ENCODE measurements at places on chromosomes 2 and 18.

DNA sequence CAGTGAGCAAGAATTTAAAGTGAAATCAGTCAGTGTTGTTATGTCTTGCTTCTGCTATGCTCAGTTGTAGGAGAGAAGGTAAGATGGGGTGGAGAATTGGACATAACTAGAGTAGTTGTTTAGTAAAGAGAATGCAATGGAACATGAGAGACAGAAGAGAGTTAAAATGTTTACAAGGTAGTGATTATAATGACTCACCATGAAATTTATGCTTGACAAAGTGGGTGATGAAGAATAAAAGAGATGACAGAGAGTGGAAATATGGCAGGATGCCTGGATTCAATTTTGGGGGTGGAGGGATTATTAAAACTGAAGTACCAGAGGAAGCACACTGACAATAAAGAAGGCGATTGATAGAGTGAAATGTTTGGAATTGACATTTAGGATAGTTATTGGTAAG, 10.6 kb downstream of the SCG2 start:
- DNase-seq = no peak

- DNase-seq = no peak
Measured at GRCh38 chr18:39341129-39341528, 1775.5 kb upstream of the CELF4 start.

- no peak for DNase-seq
Measured at GRCh38 chr18:74226156-74226555, 65.6 kb downstream of the CYB5A start.

DNA sequence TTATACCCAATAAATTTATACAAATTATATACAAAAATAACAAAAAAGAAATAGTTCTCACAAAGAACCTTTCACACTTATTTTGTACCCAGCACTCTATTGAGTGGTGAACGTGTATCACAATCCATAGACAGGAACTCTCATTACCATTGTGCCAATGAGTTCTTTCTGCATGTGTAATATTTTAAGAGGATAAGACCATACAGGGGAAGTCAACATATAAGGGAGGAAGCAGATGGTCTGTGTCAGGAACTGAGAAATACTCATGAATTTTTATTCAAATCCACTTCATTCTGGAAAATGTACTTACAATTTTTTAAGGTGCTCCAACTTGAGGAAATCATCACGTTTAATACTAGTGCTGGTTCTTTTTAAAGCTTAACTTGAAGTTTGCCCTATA, 27.1 kb upstream of the ELOA2 start:
- DNase-seq = no peak

DNA sequence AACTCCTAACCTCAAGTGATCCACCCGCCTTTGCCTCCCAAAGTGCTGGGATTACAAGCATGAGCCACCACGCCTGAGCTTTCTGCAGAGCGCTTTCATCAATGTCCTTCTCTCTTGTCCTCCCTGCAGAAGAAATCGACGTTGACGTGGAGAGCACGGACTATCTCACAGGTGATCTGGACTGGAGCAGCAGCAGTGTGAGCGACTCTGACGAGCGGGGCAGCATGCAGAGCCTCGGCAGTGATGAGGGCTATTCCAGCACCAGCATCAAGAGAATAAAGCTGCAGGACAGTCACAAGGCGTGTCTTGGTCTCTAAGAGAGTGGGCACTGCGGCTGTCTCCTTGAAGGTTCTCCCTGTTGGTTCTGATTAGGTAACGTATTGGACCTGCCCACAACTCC, 23.1 kb downstream of the MXD1 start:
- DNase-seq = no peak

GRCh38 chr2:32732912-32733472, 105.1 kb downstream of the TTC27 start:
- DNase-seq = no peak

- DNase-seq = no peak
Measured at GRCh38 chr2:177893880-177894279, 178.7 kb downstream of the PDE11A start.

DNA sequence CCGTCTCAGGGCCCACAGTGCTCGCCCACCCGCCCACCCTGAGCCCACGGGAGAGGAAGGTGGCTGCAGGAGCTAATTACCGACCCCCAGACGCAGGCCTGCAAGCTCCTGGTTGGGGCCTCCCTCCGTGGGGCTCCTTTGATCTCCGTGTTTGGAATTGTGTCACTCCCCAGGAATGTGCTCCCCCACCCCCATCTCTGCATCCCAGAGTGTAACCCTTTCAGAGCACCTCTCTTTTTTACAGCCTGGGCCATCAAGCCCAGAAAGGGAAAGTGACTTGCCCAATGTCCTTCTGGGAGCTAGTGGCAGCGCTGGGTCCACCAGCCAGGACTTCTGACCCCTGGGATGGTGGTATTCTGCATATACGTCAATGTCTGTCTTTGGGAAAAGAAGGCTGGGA, 335.1 kb downstream of the CYRIA start:
- DNase-seq = no peak

- DNase-seq = no peak
Measured at GRCh38 chr2:196225213-196225612, 53.8 kb upstream of the STK17B start.

GRCh38 chr2:62972601-62973000, 78.0 kb upstream of the OTX1 start:
- DNase-seq = no peak

GRCh38 chr18:59469463-59470180, 110.6 kb upstream of the LMAN1 start:
- DNase-seq = no peak

DNA sequence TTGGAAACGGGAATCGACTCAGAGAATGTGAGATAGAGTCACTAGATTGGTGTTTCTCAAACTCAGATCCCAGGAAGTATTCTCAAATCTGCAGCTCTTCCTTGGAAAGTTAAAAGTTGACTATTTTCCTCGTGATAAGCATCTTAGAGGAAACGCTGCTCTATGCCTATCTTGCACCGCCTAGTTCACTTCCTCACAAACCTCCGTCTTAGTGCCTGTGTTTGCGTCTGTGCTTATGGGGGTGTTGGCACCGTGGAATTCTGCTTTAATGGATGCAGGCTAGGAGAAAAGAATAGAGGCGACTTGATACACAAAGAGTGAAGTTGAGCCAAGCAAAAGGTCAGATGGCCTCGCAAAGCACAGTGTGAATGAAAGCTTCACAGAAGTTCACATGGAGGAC, 255.3 kb upstream of the ID2 start:
- DNase-seq = no peak

- DNase-seq = no peak
Measured at GRCh38 chr2:238233625-238234024, 6.2 kb downstream of the HES6 start.

GRCh38 chr2:127179766-127180165, 40.3 kb downstream of the CYP27C1 start:
- DNase-seq = no peak

- DNase-seq = no peak
Measured at GRCh38 chr2:28338046-28338817, 54.4 kb upstream of the FOSL2 start.

GRCh38 chr18:80033181-80034067, 810 bp upstream of the RBFA start:
- no peak for DNase-seq

GRCh38 chr18:47901624-47902362, 28.7 kb downstream of the SMAD2 start:
- DNase-seq = no peak

GRCh38 chr2:197358931-197359330, 48.4 kb upstream of the ANKRD44 start:
- DNase-seq = no peak

- no peak for DNase-seq
Measured at GRCh38 chr2:34787341-34787740, 1188.2 kb upstream of the FAM98A start.

DNA sequence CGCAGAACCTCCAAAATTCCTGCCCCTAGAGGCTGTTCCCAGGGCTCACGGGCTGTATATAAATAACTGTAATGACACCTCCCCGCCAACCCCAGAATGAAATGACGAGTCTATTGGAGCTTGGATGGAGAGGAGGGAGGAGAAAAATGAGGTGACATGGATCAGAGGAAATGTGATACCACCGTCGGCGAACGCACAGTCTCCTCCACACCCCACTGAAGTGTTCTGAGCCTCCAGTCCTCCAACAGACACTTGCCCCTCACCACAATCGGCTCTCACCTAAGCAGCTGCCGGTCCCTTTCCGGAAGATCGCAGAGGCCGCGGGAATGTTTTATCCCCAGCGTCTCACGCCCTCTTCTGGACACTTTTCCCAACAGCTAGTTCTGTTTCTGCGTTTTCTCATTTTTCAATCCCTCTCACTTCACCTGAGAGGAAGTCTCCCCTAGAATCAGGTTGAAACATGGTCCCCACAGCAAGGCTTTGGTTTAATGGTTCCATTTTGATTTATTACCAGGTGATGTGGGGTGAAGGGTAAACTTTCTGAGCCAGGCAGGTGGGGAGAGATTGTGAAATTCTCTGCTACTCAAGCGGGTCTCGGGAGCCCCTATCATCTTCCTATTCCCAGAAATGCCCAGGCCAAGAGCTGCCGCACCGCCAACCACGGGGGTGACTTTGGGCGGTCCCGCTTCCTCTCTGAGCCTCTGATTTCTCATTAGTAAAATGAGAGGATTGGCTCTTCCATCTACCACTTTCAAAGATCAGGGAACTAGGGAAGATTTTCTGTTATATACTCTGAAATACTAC, 9.1 kb upstream of the MYO5B start:
- DNase-seq = no peak

GRCh38 chr2:156309167-156309566, 23.4 kb downstream of the NR4A2 start:
- DNase-seq = no peak

DNA sequence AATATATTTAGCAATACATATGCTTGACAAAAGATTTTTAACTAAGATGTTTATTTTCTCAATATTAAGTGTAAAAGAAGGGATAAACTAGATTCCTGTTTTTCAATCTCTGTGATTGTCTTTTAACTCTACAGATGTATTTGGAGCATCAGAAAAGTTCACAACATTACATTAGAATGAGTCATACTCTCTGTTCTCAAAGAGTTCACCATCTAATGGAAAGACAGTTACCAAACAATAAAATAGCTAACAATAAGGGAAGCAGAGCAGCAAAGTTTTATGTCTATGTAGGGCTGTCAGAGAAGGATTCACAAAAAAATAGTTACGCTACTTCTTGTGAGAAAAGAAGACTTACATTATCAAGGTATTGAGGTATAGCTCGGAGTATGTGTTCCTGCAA, 109.2 kb upstream of the MAP2 start:
- DNase-seq = no peak

DNA sequence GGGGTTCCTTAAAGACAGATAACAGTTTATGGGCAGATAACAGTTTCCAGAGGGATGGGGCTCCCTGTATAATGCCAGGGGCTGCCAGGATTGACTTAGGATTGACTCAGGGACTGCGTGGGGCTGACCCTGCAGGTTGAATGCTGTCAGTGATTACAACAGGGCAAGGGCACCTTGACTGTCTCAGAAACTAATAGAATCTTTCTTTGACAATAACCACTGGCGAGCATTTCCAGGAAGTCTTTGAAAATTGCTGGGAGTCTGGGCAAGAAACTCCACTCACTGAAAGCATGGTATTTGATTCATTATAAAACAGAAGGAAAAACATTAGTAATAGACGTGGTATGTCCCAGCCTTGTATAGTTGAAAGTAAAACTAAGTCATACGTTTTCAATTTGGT, 101.0 kb downstream of the GPD2 start:
- no peak for DNase-seq

GRCh38 chr2:99205491-99205890, 24.5 kb downstream of the MRPL30 start:
- no peak for DNase-seq

Data from stimulated activated CD8-positive, alpha-beta memory T cell treated with anti-CD3 and anti-CD28 coated beads, Interleukin-4, amount 100 ng/mL, for 48 hours (primary cell).